Activated CD8-positive, alpha-beta memory T cell treated with anti-CD3 and anti-CD28 coated beads for 4 hours (primary cell): ENCODE measurements at places on chromosomes 2 and 18.

GRCh38 chr18:54845787-54846186 lies 17.5 kb downstream of the RAB27B start:
- DNase-seq: no peak

DNA sequence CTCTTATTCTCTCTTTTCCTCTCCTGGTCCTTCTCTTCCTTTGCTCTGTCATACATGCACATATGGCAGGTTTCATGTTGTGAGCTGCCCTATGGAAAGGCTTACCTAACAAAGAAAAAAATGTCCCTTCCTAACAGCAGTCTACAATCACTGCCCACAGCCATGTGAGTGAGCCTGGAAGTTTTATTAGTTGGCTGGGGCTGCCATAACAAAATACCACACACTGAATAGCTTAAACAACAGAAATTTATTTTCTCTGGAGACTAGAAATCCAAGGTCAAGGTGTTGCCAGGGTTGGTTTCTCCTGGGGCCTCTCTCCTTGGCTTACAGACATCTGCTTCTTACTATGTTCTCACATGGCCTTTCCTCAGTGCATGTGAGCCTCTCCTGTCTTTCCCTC lies 142.1 kb downstream of the TRIB2 start:
- DNase-seq: no peak

GRCh38 chr2:73827018-73827417 lies 1.7 kb upstream of the STAMBP start:
- DNase-seq: no peak

- DNase-seq: no peak
Measured at GRCh38 chr2:161651547-161651946, 27.3 kb downstream of the SLC4A10 start.

- DNase-seq: no peak
Measured at GRCh38 chr2:42092084-42092996, 44.5 kb downstream of the PKDCC start.

DNA sequence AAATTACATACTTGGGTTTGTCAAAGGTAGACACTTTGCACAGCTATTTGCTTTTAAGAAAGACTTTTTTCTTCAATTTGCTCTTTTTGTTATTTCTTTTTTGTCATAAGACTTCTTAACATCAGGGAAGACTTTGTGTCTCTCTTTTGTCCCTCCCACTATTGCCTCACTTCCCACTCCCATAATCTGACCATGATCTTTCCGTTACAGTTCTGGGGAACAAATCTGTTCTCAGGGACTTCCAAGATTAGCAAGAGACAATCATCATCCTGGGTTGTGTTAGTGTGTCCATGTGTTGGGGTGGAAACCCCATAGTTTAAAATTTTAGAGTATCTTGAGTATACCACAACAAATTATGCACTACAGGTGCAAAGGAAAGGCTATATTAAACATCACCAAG lies 75.3 kb downstream of the REV1 start:
- no peak for DNase-seq

DNA sequence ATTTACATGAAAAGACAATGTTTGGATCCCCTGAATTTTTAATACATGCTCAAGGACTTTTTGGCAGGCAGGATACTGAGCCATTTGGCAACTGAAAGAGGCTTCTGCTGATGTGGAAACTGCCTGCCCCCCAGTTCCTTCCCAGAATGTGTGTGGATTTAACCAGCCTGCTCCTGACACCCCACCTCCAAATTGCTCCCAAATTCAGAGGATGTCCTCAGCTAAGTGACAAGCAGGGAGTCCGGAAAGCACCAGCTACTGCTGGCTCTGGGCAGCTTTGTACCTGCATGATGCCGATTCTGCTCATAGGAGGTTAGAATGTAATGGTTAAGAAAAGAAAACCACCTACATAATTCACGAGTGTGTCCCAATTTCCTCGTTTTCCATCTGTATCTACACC lies 197.5 kb downstream of the CDH20 start:
- DNase-seq: no peak
